Effector CD4-positive, alpha-beta T cell (primary cell): ENCODE measurements at places on chromosomes 16 and 17.

DNA sequence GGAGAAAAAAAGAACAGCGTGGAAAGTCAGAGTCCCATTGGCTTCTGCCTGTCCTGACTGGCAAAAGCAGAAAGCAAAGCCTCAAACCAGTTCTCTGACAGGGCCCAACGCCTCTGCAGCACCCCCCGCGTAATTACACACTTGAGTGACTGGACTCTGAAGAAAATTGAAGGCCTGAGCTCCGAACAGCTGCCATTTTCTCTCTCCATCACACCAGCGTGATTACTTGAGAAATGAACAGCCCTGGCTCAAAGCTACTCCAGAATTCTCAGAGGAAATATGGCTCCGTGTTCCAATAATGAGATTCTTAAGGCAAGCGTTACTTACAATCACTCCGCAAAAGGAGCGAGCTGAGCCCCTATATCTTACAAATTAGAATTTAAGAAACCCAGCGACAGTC is 142.7 kb upstream of the C17orf78 start:
- DNase-seq, result no peak

GRCh38 chr17:70492368-70492767 is 323.0 kb downstream of the KCNJ2 start:
- no peak for DNase-seq

DNA sequence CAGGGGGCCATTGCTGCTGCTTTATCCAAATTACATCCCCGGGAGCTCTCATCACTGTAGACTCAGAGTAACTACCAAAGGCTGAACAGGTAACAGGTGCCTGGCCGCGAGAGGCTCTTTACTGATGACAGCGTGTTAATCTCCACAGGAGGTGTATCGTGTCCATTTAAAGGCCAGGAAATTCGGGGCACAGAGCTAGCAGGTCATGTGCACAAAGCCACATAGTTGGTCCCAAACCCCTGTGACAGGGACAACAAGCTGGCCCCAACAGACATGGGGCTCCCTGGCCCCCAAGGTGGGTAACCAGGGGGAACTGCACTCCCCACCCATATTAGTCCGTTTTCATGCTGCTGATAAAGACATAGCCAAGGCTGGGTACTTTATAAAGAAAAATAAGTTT is 55.3 kb upstream of the RBFOX3 start:
- no peak for DNase-seq

- no peak for DNase-seq
Measured at GRCh38 chr16:85385463-85386331, 227.4 kb upstream of the GSE1 start.

- DNase-seq, result no peak
Measured at GRCh38 chr16:2691491-2692248, 9.3 kb downstream of the KCTD5 start.

GRCh38 chr17:64442541-64442971 is 6.4 kb upstream of the MILR1 start:
- DNase-seq, result no peak

- DNase-seq, result no peak
Measured at GRCh38 chr17:77744066-77744988, 214.2 kb upstream of the TNRC6C start.

DNA sequence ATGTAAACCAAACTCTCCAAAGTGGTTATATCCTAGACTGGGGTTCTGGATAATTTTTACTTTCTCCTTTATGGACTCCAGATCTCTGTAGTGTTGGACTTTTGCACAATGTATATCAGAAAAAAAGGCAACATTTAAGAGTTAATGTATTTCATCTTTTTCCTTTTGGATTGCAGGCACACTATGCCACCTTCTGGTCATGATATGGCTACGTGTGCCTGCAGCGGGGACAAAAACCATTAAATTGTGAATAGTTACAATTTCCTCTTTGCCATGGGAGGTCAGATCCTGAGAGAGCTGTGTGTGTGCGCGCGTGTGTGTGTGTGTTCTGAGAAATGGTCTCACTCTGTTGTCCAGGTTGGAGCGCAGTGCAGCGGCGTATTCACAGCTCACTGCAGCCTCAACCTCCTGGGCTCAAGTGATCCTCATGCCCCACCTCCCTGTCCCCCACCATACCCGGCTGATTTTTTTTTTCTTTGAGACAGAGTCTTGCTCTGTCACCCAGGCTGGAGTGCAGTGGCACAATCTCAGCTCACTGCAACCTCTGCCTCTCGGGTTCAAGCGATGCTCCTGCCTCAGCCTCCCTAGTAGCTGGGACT is 4.3 kb upstream of the SGF29 start:
- DNase-seq, result no peak

GRCh38 chr16:55189224-55189623 is 134.8 kb upstream of the IRX6 start:
- no peak for DNase-seq

DNA sequence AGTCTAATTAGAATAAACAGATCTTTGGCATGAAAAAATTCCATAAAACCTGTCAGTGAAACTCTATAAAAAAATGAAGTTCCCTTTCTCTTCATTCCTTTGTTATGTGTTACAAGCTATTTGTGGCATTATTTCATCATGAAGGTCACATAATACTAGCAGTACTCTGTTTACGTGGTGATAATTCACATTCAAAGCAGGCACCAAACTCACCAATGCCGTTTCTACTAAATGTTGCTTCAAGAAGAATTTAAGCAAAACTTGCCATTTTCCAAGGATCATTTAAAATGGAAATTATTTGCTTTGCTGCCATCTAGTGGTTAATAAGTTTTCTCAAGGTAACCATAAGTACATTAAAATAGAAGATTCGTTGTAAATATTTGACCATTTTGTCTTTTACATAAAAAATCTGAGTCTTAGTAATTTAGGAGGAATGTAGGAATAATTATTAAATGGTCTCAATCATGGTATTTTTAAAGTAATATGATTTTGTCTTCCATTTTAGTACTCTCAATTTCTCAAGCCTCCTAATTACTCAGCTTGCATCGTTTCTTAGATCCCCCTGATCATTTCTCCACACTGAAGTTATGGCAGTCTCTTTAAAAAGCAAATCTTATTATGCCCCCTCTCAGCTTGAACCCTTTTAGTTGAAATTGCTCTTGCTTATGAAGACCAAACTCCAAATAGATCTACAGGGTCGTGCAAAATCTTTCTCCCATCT is 80.8 kb downstream of the OMG start:
- DNase-seq, result no peak

- DNase-seq, result no peak
Measured at GRCh38 chr16:70706948-70707465, 21.2 kb upstream of the MTSS2 start.

- no peak for DNase-seq
Measured at GRCh38 chr16:27780468-27781194, 230.7 kb downstream of the KATNIP start.

- DNase-seq, result no peak
Measured at GRCh38 chr17:79095345-79096055, 20.9 kb downstream of the ENGASE start.

- no peak for DNase-seq
Measured at GRCh38 chr16:15653227-15653626, 3.2 kb downstream of the NDE1 start.

GRCh38 chr17:31687505-31688126 is 171.4 kb downstream of the COPRS start:
- no peak for DNase-seq

DNA sequence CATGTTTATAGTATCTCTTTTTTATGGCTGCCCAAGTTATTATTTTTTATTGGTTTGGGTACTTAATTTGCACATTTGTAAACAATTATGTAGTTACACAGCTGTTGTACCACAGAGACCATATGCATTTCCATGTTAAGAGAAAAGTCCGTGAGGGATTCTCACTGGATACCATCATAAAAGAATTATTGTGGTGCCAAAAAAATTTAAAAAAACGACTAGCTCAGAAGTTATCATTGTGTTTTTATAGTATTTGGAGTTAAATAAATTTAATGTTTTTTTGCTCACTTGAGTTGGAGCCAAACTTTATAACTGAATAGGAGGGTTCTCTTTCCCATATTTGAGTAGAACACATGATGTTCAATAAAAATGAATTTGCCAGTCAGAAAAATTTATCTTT is 618.7 kb downstream of the WWOX start:
- DNase-seq, result no peak

GRCh38 chr16:56370185-56370874 is 55.0 kb downstream of the AMFR start:
- DNase-seq, result no peak

GRCh38 chr17:21373696-21374440 is 2.3 kb upstream of the KCNJ12 start:
- DNase-seq, result no peak

DNA sequence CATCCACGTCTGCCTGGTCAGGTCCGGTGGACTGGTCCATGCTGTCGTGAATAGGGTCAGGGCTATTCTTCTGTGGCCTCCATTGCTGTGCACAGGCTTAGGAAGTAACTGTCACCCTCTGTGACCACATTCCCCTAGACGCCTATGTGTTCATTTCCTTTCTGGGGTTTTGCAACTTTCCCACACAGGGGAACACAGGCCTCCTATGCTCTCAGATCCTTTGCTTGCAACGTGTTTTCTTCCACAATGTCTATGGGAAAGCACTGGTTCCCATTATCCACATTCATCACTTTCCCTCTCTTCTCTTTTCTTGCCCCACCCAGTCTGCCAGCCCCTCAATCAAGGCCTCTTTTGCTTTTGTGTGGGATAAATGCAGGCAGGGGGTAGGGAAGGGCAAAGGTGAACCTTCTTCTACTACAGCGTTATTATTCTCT is 43.2 kb upstream of the DNAJA2 start:
- DNase-seq, result no peak

DNA sequence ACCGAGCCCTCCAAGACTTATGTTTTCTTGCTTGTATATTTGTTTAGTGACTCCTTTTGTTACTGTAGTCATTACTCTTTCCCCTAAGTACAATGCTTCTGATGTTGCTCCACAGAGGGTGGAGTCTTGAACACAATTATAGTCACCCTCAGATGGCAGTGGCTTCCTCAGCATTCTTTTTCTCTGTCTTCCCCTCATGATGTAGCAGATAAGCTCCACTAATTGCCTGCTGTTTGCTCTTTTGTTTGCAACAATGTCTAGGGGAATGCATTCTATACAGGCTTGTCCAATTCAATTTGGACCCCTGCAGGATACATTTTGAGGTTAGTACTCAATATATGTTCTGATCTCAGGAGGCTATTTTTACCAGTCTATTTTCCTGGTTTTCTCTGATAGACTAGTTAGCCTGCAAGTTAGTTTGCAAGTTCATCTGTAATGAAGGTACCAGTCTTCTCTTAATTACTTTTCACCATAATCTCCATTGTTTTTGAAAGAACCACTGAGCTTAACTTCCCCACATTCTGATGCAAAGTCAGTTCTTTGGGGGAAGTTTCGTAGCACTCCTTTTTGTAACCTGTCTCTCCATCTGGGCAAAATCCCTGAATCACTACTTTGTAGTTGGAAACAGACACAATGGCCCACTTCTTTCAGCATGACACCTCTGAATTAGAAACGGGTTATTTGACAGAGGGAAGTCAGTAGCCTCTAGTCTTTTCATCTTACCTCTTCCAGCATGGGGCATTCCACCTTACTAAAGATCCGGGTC is 1509.2 kb downstream of the CDH11 start:
- DNase-seq, result no peak
